Activated CD8-positive, alpha-beta memory T cell treated with anti-CD3 and anti-CD28 coated beads for 1 hour (primary cell): ENCODE measurements at places on chromosomes 2 and 18.

GRCh38 chr2:147293991-147294824 lies 550.6 kb upstream of the ACVR2A start:
- no peak for DNase-seq

GRCh38 chr18:21703241-21703820 lies 1.2 kb downstream of the ABHD3 start:
- no peak for DNase-seq

DNA sequence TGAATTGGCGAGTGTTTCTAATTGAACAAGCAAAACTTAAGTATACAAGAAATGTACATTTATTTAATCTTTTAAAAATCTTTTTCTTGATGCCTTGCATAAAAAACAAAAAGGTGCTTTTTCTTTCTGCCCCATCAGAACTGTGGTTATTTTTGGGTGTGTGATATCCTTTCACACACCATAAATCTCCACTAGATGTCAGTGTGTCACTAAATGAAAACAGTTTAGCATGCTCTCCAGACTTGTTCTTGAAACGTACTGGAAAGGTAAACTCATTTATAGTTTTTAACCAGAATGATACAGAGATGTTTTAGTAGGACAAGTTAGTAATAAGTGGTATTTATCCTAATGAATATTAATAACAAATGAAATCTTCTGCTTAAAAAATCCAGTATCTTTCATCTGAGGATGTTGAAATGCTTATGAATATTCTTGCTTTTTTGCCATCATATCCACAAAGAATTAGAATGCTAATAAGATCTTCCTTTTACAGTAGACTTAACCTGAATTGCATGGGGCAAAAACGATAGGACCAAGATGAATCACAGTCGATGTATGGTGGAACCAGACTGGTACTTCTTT lies 96.8 kb downstream of the UBE2E3 start:
- no peak for DNase-seq

DNA sequence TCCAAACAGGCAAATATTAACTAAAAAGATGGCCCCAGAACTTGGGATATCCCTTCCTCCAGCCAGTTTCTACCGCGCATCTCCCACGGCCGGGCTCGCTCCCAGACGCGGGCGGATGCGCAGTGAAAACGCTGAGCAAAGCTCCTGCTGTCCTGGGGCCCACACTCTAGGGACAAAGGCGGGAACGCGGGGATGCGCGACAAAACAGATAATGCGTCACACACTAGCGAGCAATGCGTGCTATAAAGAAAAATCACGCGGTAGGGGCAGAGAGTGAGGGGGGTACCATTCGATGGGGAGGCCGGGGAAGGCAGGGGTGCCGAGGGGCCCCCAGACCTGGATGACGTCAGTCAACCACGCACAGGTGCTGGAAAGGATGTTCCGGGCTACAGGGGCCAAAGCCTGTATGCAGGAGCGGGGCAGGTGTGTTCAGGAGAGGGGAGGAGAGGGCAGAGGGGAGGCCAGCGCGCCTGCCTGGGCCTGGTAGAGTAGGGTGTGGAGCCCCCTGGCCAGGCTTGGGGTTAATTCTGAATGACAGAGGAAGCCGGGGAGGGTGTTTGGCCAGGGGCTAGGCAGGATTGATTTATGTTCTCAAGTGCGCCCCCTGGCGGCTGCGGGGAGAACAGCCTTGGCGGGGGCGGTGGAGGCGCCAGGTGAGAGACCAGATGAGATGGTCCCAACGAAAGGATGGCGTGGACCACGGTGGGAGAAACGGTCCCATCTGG lies 14.9 kb upstream of the ITM2C start:
- DNase-seq = peak; percentile 62

GRCh38 chr2:175880-176820 lies 87.7 kb downstream of the SH3YL1 start:
- DNase-seq = no peak

DNA sequence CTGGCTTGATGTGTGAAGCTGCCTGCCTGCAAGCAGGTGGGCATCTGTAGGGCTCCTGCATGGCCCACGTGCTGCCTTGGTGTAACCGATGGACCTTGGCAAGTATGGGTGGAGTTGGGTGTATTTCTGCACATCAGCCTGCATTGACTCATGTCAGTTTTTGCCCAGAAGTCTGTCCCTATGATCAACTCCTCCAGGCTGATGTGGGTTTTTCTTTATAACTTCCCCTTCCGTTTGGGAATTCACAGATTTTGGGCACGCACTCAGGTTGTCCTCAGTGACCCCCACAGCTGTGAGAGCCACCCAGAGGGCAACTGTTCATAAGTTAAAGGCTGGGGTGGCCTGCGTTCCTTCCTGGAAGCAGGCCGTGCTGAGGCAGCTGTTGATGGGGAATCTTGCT lies 123.3 kb downstream of the NCK2 start:
- no peak for DNase-seq

DNA sequence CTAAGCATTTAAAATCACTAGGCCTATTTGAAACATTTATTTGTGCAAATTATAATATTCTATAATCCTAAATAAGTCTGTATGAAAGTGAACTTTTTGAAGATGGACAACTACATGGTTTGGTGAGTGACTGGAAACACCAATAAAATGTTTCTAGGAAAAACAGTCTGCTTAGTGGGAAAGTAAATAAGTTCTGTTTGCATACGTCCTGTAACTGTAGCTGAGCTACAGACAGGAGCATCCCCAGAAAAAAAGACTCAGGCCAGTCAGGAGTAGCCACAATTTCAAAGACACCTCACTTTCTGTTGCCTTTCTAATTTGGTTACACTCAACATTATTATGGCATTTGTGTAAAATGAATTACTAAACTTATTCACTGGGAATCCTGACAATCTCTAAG lies 28.4 kb upstream of the KCNJ3 start:
- no peak for DNase-seq
